ENCODE measurements at places on chromosomes 2 and 18. TPM values are rescaled to one million over a fixed set of nuclear protein-coding genes. Genes with fewer than 3 reads are reported as not detected.

ZNF638 gene
- 87.7 TPM for total RNA-seq

FOXD4L1 gene
- not detected for total RNA-seq

- no peak for DNase-seq
Measured at GRCh38 chr2:44093970-44094369, 74.7 kb upstream of the PPM1B start.

DNA sequence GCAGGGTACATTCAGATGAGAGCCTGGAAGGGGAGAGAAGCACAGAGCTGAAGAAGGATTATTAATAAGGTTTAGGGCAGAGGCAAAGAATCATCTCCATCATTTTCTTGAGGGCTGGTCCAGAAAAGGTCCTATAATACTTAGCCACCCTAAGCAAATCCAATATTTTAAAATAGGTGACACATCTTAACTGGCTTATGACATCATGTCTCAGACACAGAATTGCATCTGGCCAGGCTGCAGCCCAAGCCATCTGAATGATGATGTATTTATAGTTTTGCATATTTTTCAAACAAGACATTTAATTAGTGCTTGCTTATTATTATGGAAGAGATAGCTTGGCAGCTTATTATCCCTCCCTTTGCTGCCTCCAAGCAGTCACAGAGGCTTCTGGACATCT lies 571.3 kb downstream of the SUCLG1 start:
- DNase-seq, result no peak

- DNase-seq, result no peak
Measured at GRCh38 chr2:56688661-56689060, 504.9 kb downstream of the CCDC85A start.

DNA sequence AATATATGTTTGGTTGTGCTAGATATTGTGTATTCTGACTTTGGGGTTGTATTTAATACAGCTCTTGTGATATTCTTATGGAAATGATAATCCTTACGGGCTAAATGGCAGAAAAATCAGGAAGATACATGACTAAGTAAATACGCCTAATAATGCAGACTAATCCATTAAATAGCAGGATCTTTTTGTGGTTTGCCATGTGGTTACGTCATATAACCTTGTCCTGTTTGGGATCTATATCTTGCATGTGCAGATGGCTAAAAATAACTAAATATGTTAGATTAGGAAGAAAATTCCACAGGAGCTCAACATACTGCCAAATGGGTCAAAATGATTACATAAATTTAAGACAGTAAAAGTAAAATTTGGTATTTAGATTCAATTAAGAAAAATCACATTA lies 83.0 kb downstream of the NEB start:
- DNase-seq, result no peak

Data from LHCN-M2 (cell line).